ENCODE measurements at places on chromosomes 7 and 10.

DNA sequence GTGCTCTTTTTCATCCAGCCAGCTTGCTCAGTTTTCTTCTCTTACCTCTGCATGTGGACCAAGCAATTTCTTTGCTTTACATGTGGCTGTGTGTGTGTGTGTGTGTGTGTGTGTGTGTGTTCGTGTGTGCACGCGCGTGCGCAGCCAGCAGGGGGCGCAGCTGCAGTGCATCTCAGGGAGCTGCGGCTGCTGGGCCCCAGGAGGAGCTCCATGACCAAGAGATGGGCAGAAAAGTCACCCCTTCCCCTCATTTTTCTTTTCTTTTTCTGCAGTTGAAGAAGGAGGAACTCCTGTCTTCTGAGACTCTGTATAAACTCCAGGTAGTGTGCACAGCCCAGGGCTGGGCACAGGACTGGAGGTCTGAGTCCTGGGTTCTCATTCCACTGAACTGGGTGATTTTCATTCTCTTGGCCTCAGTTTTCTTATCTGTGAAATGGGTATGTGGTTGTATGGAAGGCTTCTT is 41.8 kb downstream of the BLNK start:
- DNase-seq, result peak; percentile 4

- DNase-seq, result no peak
These were observed 41.4 kb downstream of the TOMM7 start for GRCh38 chr7:22781230-22781711.

DNA sequence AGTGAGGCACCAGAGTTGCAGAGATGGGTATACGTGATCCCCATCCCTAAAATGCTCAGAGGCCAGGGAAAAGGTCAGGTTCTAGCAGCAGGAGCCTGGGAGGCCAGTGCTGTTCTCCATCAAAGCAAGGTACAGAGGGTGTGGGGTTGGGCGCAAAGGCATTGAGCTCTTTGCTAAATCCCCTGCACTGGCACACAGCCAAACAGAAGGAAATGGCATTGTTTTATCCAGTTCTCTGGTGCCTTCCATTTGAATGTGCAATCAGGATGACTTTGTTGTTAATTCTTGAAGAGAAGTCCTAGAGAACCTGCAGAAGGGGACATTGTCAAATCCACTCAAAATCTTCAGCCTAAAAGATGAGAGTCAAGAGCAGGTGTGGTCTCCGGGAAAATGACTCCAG is 111.3 kb upstream of the CHST15 start:
- DNase-seq, result no peak

DNA sequence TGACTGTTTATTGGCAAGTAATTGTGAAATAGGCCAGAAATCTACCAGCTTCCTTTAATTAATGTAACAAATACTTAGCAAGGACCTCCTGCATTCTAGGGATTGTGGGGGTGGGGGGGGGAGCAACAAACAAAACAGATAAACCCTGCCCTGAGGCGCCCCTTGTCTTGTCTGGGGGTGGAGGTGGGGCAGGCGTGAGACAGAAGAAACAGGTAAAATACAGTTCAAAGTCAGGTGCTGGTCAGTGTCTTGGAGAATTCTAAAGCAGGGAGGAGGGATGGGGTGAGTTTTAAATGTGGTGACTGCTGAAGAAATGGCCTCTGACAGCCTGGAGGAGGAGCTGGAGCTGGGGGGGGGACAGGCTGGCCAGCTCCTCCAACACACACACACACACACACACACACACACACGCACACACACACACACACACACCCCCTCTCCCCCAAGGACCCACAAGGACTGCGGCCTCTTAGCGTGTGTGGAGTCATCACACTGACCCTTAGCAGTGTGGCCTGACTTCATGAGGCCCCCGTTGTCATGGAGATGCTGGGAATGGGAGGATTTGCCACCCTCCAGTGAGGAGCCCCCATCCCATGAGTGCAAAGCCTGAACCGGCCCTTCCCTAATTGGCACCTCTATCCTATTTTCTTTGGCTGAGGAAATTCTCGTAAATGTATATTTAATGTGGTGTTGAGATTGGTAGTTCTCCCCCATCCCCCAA is 190.4 kb downstream of the MGMT start:
- DNase-seq, result no peak

- no peak for DNase-seq
These were observed 192.3 kb downstream of the REEP3 start for GRCh38 chr10:63713191-63714144.

- no peak for DNase-seq
These were observed 169.9 kb upstream of the RNF32 start for GRCh38 chr7:156470399-156471320.

DNA sequence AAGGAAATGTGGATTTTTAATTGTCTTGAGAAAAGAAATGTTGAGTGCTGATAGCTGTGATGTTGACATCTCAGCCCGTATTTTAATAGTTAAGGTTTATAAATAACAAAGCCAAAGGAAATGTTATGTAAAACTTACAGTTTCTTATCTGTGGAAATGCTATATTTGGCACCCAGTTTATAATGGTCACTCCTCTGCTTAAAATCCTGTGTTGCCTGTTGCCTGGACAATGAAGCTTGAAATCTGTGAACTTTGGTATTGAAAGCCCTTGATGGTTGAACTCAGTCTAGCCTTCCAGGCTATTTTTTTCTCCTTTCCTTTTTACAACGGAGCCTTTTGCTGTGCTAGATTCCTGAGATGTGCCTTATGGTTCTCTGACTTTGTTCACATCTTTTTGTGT is 46.5 kb downstream of the MCU start:
- DNase-seq, result no peak

GRCh38 chr10:34433241-34434076 is 381.6 kb downstream of the PARD3 start:
- DNase-seq, result no peak

- no peak for DNase-seq
These were observed 394.2 kb downstream of the PLXNA4 start for GRCh38 chr7:132181946-132182685.

DNA sequence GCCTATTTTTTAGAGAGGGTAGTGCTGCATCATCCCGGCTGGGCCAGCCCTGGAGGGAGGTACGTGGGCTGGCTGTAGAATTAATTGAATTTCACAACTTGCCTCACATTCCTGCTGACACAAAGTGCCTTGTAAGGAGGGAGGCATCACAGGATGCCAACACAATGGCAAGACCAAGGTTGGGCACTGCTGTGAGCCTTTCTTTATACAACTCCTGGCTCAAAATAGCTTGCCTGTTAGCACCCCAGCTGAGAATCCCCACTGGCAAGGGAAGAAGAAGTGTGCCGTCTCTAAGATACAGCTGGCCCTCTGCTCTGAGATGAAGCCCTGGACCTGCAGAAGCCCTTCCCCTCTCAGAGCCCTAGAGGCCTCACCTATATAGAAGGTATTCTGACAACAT is 873.9 kb downstream of the GRID1 start:
- DNase-seq, result no peak

DNA sequence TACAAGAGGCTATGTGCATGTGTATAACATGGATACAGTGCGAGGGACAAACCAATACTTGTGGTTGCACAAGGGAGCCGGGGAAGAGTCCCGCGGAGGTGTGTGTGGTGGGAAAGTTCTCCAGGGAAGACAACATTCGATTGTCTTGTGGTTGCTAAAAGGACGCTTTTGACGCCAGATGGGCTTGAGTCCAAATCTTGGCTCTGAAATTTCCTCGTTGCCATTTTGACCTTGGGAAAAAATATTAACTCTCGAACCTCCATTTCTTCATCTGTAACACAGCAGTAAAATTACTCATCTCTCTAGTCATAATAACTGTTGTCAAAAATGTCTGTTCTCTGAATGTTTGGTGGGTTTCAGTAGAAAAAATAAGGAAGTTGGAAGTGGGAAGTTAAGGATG is 16.5 kb downstream of the PLXDC2 start:
- DNase-seq, result no peak

DNA sequence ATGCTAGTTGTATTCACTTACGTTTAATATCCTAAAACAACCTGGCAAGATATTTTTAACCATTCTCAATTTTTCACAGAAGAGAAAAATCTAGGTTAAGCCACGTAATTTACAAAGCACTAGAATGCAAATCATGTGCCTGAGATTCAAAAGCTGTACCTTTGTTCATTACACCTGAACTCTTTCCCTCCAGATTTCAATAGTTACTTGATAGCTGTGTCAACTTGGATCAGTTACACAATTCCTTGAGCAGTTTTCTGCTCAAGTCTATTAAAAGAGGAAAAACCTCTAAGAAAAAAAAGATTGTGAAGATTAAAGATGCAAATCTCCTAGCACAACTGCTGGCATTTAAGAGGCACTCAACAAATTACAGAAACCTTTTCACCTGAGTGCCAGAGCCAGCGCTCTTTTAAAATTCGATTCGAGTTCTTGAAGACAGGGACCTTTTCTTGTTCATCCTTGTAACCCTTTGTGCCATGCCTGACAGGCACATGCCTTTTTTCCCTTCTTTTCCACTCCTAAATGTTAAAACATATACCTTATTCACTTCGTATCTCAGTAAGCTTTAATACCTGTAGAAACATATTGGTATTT is 886 bp downstream of the NSUN6 start:
- DNase-seq, result no peak

DNA sequence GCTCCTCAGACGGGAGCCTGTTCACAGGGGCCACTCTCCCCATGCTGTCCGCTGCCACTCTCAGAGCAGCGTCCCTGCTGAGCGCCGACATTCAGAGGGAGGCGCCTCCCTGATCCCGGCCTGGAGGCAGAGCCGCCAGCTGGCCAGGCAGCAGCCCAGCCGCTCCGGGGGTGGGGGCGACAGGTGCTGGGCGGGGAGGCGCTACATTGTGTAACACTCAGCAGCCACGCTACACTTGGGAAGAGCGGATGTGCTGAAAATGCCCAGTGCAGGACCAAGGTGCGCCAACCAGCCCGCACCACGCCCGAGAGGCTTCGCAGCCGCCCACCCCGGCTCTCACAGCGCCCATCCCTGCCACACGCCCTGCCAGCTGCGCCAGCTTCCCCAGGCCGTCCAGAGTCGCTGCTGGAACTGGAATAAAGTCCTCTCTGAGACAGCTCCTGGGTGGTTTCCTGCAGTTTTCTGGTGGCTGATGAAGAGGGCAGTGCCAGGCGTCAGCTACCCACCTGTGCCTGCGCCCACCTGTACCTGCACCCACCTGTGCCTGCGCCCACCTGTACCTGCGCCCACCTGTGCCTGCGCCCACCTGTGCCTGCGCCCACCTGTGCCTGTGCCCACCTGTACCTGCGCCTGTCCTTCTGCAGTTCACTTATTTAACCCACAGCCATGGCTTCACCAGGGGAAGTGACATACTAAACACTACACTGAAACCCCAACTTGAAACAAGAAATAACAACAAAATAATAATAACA is 25.7 kb downstream of the STK32C start:
- DNase-seq, result no peak

DNA sequence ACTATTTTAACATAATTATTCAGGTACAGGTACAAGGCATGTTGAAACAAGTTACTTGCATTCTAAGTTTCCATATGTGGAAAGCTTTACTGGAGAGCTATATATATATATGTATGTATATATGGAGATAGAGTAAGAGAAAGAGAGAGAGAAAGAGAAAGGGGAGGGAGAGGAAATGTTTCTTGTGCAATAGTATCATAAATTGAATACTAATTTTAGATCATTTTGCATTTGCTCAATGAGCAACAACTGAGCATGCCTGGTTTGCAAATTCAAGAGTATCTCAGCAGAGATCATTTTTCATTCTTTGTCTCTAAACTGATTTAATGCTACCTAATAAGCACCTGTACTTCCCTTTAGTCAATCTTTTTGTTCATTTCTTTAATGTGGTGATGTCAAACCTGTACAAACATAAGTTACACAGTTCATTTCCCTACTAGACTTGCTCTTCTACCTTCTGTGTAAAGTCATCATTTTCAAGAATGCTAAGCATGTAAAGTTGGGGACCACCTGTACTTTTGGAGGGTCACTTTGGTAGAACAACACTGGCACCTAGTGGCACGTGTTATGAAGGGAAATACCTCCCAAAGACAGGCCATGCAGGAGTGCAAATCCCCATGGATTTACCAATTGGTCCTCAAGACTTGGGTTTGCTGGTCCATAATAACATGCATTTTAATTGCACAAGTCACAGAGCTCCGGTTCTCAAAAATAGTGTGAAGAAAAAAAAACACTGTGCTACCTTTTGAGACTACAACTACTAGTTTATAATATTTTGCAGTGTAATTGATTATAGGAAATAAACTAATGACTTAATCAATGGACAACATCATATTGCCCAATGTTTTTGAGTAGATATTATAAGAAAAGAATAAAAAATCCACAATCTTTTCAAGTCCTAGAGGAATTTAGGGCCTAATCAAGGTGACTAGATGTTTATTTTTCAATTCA is 431.2 kb upstream of the IGFBP3 start:
- DNase-seq, result no peak

GRCh38 chr7:15305002-15305600 is 256.7 kb downstream of the AGMO start:
- no peak for DNase-seq

DNA sequence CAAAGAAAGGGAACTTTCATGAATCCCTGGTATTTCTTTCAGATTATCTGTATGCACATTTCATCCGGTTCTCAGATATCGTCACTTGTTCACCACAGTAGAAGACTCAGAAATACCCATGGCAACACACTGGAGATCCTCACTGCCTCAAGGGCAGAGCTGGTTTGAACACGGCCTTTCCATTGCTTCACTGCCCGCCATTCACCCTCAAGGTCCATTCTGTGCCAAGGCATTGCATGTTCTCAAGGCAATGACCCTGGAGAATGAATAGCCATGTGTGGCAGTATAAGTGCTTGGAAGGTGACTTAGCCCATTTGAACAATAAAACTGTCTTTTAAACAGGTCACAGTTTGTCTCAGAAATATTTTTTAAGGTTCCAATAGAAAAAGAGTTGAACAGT is 606.5 kb downstream of the IPMK start:
- DNase-seq, result no peak

GRCh38 chr10:51386248-51386885 is 312.1 kb downstream of the PRKG1 start:
- no peak for DNase-seq

- no peak for DNase-seq
These were observed 197.2 kb downstream of the HECW1 start for GRCh38 chr7:43309706-43310022.

DNA sequence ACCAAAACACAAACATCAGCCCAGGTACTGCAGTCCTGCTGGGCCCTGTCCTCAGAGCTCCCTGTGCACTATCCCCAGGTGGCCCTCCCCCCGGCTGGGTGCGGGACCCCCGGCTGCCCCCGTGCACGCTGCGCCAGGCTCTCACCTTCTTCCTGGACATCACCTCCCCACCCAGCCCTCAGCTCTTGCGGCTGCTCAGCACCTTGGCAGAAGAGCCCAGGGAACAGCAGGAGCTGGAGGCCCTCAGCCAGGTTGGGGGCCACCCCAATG is 14.3 kb downstream of the ATG9B start:
- no peak for DNase-seq

DNA sequence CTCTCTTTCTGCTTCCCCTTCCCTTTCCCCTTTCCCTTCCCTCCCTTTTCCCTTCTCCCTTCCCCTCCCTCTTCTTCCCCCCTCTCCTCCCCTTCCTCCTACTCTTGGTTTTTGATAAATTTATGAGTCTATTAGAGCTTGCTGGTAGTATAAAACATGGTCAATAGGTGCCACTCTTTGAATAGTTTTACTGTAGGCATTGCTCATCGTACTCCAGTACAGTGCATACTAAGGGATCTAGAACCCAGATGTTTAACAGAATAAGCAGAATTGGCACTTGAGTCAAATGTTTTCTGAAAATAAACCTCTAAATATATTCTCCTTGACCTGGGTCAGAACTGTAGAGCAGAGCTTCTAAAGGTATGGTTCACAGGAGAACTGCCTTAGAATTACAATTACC is 126.7 kb downstream of the SORCS3 start:
- DNase-seq, result no peak

- no peak for DNase-seq
These were observed 324.2 kb upstream of the COBL start for GRCh38 chr7:51640841-51641240.
